Activated CD4-positive, alpha-beta memory T cell treated with anti-CD3 and anti-CD28 coated beads, Interleukin-2, amount 10 ng/mL, durations not matched to agents 7 days and 5 days (primary cell): ENCODE measurements at places on chromosomes 1 and 21. TPM values are rescaled to one million over a fixed set of nuclear protein-coding genes. Genes with fewer than 3 reads are reported as not detected.

- peaks cover 10% of the 10 kb centered on the region for H3K36me3 ChIP-seq
- H3K4me3 ChIP-seq: no peak overlapping the region
- H3K27ac ChIP-seq: no peak overlapping the region
These were observed 23.2 kb downstream of the NUAK2 start for GRCh38 chr1:205298191-205298994.

DNA sequence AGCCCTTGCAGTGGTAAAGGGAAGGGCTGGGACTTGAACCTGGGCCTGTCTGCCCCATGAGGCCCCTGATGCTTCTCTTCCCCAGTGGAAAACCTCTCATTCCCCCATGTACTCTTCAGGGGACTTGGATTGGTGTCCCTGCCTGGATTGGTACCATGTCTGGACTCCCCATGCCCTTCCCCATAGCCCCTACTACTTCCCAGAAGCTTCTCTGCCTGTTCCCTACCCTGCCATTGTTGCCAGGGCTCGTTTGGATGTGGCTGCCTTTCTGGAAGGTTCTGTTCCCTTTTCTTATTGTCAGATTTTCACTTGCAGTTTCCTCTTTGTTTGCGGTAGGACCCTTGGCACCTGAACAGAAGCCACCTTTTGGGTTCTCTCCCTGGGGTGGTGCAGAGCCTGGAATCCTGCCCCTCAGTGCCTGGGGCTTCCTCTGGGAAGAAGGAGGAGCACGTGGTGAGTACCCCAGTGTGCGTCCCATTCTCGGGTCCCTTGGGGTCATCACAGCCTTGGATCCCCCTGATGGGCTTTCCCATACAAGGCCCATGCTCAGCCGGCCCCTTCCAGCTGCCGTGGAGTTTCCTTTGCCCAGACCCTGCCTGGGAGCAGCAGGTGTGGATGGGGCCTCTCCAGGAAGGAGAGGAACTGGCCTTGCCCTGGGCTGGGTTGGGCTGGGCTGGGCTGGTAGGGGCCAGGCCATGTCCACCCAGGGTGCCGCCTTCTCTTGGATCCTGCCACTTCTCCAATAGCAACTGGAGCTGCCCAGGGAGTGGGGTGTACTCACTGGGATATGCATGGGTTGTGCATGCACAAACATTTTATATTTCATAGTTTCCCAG lies 281.1 kb downstream of the PTPRU start:
- no peaks in the 10 kb centered on the region for H3K4me1 ChIP-seq
- DNase-seq: peak; percentile 10
- no peak overlapping the region for H3K27ac ChIP-seq
- H3K27me3 ChIP-seq: peaks cover 3% of the 10 kb centered on the region

- no peaks in the 10 kb centered on the region for H3K36me3 ChIP-seq
- no peak overlapping the region for H3K4me3 ChIP-seq
- H3K4me1 ChIP-seq: no peaks in the 10 kb centered on the region
These were observed 5.4 kb downstream of the ARHGEF10L start for GRCh38 chr1:17544776-17545350.

CHIA gene
- total RNA-seq: not detected

DNA sequence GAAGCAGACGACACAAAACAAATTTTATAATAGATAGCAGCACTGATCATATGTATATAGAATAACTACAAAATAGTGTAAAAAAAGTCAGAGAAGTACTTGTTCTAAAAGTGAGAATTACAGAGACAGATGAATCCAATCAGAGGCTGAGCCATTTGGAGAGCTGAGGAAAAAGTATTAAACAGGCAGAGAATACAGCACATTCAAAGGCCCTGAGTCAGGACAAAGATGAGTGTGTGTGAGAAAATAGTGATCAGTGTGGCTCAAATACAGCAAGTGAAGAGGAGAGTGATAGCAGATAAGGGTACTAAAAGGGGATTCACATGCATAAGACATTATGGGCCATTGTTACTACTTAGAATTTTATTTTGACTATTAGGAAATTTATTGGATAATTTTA lies 430.6 kb upstream of the BRINP3 start:
- no peak overlapping the region for H3K4me3 ChIP-seq
- H3K4me1 ChIP-seq: no peaks in the 10 kb centered on the region
- H3K27ac ChIP-seq: no peak overlapping the region
- DNase-seq: no peak
